ENCODE measurements at places on chromosomes 3 and 15. TPM values are rescaled to one million over a fixed set of nuclear protein-coding genes. Genes with fewer than 3 reads are reported as not detected.

DNA sequence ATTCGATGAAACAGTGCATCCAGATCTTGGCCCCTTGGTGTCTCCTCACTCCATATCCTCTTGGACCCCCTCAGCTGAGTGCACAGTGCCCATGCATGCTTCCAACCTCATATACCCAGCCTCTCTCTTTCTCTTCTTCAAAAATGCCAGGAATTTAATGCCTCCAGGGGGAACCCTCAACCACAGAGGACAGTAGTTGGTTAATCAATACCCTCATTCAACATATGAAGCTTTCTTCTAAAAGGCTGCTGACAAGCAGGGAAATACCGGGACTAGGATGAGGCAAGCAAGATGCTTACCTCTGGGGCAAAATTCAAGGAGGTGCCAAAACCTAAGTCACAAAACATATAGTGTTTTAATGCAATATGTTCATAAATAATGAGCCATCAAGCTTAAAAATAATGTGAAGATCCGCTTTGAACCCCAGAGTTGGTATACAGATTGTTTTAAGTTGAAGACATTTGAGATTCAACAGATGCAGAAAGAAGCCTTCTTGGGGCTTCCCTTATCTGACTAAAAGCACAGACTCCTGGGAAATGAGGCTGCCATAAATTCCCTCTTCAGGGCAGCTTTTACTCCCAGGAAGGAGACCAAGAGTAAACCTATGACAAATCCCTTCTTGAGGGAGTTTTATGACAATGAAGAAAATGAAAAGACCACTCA is 48.2 kb upstream of the FHIT start:
- H3K36me3 ChIP-seq = no peaks in the 10 kb centered on the region
- no peak overlapping the region for H3K27ac ChIP-seq
- DNase-seq = no peak
- H3K4me1 ChIP-seq = no peaks in the 10 kb centered on the region
- H3K27me3 ChIP-seq = no peaks in the 10 kb centered on the region

GRCh38 chr3:13415997-13416793 is 3.9 kb downstream of the NUP210 start:
- no peak for DNase-seq
- H3K4me1 ChIP-seq = no peaks in the 10 kb centered on the region
- no peak overlapping the region for H3K27ac ChIP-seq
- H3K27me3 ChIP-seq = peaks cover 32% of the 10 kb centered on the region

- H3K4me1 ChIP-seq = peaks cover 45% of the 10 kb centered on the region
- H3K4me3 ChIP-seq = peak overlapping the region; percentile 10
- H3K27ac ChIP-seq = peak overlapping the region; percentile 66
- DNase-seq = peak; percentile 91
- H3K27me3 ChIP-seq = no peaks in the 10 kb centered on the region
These were observed 32.3 kb downstream of the CBLB start for GRCh38 chr3:105836533-105836932.

KIF15 gene
- 3.9 TPM for total RNA-seq

GRCh38 chr3:17352620-17353019 is 389.8 kb downstream of the TBC1D5 start:
- no peak overlapping the region for H3K27ac ChIP-seq
- no peak for DNase-seq
- no peaks in the 10 kb centered on the region for H3K27me3 ChIP-seq
- peaks cover 21% of the 10 kb centered on the region for H3K4me1 ChIP-seq

LRRC49 gene
- total RNA-seq = 10.3 TPM

CADPS gene
- 11.4 TPM for total RNA-seq

WDR72 gene
- not detected for total RNA-seq

CTNNB1 gene
- 492 TPM for total RNA-seq

ROPN1 gene
- not detected for total RNA-seq

DNA sequence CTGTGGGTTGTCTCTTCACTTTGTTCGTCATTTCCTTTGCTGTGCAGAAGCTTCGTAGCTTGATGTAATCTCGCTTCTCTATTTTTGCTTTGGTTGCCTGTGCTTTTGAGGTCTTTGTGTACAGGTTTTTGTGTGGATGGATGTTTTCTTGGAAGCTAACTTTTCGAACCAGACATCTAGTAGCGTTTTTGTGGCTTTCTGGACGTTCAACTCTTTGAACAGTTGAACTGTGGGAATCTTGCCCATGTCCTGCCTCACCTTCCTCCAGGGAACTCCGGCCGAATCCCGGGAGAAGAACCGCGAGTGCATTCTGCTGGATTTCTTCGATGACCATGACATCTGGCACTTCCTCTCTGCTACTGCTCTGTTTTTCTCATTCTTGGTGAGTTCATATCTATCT is 70.6 kb downstream of the USF3 start:
- H3K4me3 ChIP-seq = no peak overlapping the region
- DNase-seq = no peak
- peaks cover 10% of the 10 kb centered on the region for H3K27me3 ChIP-seq
- no peaks in the 10 kb centered on the region for H3K4me1 ChIP-seq
- no peaks in the 10 kb centered on the region for H3K36me3 ChIP-seq

DNA sequence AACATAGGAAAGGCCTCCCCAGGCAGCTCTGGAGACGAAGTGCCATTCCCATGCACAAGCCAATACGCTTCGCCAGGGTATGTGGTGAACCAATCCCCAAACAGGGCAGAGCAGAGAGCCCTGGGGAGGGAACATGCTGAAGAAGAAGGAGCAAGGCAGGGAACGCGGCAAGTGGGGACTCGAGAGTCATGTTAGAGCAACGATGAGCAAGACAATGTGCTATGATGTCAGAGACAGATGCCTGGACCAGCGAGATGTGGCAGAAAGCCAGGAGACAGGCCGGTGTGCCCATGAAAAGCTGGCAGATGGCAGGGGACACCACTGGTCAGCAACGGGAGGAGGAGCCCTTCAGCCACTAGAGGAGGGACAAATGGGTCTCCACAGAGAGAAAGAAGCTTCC is 39.6 kb downstream of the NIPA2 start:
- H3K27me3 ChIP-seq = no peaks in the 10 kb centered on the region
- no peak overlapping the region for H3K27ac ChIP-seq

FBXL22 gene
- total RNA-seq = 0.32 TPM

CFAP100 gene
- total RNA-seq = not detected

GRCh38 chr15:92886815-92887214 is 13.3 kb upstream of the CHD2 start:
- no peak for DNase-seq
- peaks cover 34% of the 10 kb centered on the region for H3K4me1 ChIP-seq
- H3K27ac ChIP-seq = peak overlapping the region; percentile 95
- peak overlapping the region; percentile 87 for H3K4me3 ChIP-seq
- H3K36me3 ChIP-seq = peaks cover 70% of the 10 kb centered on the region

DNA sequence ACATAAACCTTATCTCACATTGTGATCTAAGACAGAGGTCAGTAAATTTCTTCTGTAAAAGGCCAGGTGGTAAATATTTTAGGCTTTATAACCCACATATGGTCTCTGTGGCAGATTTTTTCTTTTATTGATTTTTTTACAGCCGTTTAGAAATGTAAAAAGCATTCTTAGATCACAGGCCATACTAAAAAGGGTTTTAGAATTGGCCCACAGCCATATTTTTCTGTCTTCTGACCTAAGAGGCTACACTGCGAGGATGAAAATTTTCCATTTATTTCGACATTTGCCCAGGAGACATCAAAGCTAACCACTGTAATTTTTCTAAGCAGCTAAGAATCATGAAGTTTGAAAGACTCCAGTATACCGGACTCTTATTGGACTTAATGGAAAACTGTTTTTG is 377.2 kb upstream of the SGO1 start:
- H3K4me1 ChIP-seq = no peaks in the 10 kb centered on the region
- no peak overlapping the region for H3K4me3 ChIP-seq
- DNase-seq = no peak
- H3K27ac ChIP-seq = no peak overlapping the region

DNA sequence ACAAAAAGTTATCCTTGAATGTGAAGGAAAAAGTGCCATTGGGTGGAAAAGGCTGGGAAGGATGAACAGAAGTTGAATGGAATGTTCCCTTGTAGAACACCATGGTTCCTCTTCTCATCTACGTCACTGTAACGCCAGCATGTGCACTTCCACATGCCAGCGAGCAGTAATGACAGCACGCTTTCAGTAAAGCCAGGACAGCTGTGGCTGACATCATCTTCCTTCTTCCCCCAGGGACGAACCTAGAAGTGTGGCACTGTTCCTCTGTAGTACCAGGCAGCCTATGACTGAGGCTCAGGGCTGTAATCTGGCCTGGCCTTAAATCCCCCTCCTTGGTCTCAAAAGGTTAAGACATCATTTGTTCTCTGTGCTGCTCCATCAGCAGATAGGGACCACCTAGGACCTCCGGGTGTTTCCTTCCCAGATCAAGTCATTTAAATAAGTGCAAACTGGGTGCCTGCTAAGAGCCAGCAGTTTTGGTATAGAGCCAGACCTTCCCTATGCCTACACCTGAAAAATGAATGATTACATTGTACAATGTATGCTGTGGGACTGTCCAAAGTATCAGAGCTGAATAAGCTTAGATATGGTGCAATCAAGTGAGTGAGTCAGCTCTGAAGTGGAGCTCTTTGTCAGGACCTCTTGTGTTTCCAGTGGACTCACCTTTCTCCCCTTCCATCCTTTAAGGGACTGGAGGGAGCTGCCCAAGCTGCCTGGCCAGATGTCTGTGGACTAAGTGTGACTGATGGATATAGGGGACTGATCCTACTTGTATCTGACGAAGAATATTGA is 5.6 kb upstream of the SRPRB start:
- no peaks in the 10 kb centered on the region for H3K36me3 ChIP-seq
- no peak overlapping the region for H3K4me3 ChIP-seq
- 0 out of 2 replicates have a peak, but pooled peaks cover 15% of the 10 kb centered on the region for H3K27me3 ChIP-seq
- peak; percentile 57 for DNase-seq
- H3K27ac ChIP-seq = no peak overlapping the region

MYH15 gene
- total RNA-seq = not detected

DNA sequence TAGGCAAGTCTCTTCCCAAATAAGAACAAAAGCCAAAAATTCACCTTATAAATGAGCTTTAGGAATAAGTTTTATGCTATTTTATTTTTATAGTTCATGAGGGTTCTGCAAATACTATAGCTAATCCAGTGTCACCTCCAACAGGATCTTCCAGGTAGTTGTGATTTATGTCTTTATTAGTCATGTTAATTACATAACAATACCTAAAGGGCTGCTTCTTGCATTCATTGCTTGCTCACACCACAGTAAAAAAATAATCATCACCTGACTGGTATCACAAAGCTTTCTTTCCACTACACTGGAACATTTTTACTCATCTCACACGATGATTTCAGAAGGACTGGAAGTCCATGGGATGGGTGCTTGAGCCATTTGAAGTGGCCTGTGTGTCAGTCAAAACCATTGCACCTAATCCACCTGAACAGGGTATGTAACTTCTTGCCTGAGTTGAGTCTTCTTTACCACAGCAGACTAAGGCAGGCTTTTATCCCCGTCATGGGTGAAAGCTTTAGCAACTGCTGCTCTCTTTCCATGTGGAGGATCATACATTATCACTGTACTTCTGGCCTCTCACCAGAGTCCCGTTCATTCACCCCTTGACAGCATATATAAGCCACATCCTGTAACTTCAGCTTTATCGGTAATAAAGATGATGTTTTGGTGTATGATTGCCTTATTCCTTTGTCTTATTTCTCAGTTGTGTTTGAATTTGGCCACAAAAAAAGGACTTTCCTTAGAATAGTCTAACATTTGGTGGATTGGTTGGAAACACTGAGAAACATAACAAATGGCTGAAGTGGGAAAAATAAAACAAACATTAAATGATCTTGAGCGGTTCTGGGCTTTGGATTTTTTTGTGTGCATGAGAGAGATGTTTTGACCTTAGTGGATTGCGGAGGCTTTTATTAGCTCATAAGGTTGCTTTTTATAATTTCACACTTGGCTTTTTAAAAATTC is 382.6 kb upstream of the THBS1 start:
- no peaks in the 10 kb centered on the region for H3K36me3 ChIP-seq
- peaks cover 57% of the 10 kb centered on the region for H3K4me1 ChIP-seq
- no peak for DNase-seq
- H3K27me3 ChIP-seq = no peaks in the 10 kb centered on the region
- H3K27ac ChIP-seq = no peak overlapping the region

DNA sequence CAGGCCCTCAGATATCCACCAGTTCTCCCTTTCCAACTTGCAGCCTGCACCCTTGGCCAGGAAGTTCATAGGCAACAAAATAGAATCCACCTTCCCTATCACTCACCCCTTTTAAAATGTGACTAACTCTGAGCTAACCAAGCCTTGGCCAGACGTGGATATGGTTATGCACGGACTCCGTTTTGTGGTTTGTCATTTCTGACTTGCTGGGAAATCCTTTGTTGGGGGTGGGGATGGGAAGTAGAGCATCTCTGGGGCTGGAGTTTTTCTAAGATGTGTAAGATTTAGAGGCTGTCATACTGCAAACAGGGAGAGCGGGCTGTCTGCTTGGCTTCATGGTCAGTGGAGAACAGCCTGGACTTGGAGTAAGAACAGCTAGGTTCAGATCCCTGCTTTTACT is 62.6 kb downstream of the SMAD3 start:
- peaks cover 73% of the 10 kb centered on the region for H3K4me1 ChIP-seq
- H3K4me3 ChIP-seq = no peak overlapping the region
- H3K27me3 ChIP-seq = no peaks in the 10 kb centered on the region
- peak; percentile 98 for DNase-seq

DNA sequence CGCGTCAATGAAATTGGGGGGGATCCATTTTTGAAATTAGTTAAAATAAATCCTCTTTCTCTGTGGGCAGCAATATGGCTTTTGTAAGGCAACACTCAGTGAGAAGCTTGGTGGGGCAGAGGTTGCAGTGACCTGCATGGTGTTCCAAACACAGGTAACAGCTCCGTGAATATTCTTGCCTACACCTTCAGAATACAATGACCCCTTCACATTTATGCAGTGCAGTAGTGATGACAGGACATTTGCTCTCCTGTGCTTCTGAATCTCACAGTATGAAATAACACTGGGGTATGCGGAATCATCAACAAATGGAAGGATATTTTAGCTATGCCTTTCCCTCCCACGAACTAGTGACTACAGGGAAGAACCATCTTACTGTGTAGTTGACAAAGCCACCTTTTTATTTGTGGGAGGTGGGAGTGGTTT is 6.9 kb downstream of the AHSG start:
- no peaks in the 10 kb centered on the region for H3K36me3 ChIP-seq
- H3K4me1 ChIP-seq = peaks cover 14% of the 10 kb centered on the region
- DNase-seq = no peak
- peaks cover 24% of the 10 kb centered on the region for H3K27me3 ChIP-seq
- H3K27ac ChIP-seq = no peak overlapping the region

GRCh38 chr3:110813541-110813940 is 258.1 kb upstream of the NECTIN3 start:
- H3K36me3 ChIP-seq = no peaks in the 10 kb centered on the region
- H3K27ac ChIP-seq = peak overlapping the region; percentile 67
- no peaks in the 10 kb centered on the region for H3K27me3 ChIP-seq

FGD5 gene
- not detected for total RNA-seq

DNA sequence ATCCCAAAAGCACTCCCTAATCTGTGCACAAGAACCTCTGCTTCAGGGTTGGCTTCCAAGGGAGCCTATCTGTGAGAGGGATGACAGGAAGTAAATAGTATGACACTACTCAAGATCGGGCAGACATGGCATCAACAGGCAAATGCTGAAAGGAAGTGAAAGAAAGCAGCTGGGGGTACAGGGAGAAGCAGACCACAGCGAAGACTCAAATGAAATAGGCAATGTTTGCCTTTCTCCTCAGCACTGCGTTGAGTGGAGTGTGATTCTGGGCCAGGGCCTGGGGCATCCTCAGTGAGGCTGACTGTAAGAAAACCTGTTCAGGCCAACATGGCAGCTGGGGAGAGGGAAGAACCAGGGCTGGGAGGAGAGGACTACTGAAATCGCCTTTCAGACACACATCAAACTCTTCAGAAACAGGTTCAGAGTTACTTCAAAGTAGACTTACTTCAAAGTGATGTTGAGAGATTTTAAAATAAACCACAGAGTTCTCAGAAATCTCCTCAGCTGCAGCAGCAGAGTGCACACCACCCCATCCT is 96.6 kb downstream of the SLC9A9 start:
- DNase-seq = no peak
- H3K27ac ChIP-seq = no peak overlapping the region
- no peaks in the 10 kb centered on the region for H3K27me3 ChIP-seq
- no peaks in the 10 kb centered on the region for H3K36me3 ChIP-seq
- no peaks in the 10 kb centered on the region for H3K4me1 ChIP-seq

C3orf70 gene
- not detected for total RNA-seq

Measured in GM23248 (cell line).